A549 (cell line): ENCODE measurements at places on chromosomes 2 and 18.

GRCh38 chr2:134169788-134170187, 84.1 kb upstream of the MGAT5 start:
- no peak for DNase-seq

- peak; percentile 54 for DNase-seq
Observed at GRCh38 chr2:85131116-85131515, 2.1 kb upstream of the TCF7L1 start.

DNA sequence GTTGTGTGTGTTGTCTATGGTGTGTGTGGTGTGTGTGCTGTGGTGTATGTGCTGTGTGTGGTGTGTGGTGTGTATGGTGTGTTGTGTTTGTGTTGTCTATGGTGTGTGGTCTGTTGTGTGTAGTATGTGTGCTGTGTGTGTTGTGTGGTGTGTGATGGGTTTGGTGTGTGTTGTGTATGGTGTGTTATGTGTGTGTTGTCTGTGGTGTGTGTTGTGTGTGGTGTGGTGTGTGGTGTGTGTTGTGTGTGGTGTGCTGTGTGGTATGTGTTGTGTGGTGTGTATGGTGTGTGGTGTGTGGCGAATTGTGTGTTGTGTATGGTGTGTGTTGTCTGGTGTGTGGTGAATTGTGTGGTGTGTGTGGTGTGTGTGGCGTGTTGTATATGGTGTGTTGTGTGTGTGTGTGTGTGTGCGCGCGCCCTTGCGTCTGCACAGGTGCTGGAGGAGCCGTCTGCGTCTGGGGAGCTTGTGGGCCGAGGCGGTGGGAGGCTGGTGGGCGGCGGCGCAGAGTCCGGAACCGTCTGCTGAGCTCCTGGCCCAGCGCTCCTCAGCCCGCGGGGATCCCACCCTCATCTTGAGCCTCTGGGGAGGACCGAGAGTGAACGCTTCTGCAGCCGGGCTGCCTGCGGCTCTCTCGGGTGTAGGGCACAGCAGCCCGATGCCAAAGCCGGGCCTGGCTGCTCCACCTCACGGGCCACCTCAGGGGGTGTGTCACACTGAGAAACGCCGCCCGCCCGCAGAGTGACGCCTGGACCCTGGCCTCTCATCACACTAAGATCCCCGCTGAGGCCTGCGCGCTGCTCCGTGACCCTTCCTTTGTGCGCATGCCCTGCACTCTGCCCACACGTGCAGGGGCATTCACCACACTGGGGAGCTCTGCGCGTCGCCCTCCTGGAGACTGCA, 8.8 kb upstream of the ADI1 start:
- no peak for DNase-seq

DNA sequence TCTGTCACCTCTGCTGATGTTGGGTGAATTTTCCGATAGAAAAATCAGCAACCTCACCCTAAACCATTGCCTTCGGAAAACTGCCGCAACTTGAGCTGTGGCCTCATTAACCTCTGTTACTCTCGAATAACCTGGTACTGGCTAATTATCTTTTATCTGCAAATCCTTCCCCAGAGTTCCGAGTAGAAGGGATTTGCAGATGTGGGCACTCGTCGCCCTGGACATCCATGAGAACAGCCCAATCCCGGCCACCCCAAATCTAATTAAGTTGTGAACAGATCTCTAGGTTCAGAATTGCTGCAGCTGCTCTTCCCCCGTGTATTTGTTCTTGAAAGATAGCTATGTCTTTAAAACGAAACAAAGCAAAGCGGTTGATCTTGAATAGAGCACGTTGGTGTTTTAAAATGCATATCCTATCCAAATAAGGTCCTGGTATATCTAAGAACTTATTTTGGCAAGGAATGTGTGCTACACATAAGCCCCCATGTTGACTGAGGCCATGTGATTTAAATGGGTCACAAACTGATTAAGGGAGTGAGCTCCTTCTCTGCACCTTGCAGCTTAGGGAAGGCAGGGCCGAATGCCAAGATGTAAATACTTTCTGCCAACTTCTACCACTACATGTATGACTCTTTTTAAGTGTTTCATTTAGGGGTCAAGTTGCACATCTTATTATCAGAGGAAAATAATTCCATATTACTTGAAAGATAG, 88.2 kb downstream of the MTCL1 start:
- DNase-seq, result no peak

DNA sequence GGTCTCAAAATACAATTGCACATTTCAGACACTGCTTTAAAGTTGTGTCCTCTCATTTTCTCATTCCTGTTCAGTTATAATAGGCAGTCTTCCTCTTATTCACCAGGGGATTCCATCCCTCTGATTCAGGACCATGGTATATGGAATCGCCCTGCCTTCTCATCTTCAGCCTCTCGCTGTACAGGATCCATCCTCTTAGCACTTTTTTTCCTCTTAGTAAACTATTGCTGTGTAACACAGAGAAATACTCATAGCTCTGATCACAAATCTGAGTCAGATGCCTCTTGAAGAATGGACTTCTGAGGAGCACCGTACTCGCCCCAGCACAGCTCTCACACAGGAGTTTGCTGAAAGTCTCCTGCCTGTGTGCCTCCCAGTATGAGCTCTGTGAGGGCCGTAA, 11.3 kb downstream of the RMP24 start:
- no peak for DNase-seq

- no peak for DNase-seq
Observed at GRCh38 chr18:31876707-31877106, 66.2 kb downstream of the TRAPPC8 start.

DNA sequence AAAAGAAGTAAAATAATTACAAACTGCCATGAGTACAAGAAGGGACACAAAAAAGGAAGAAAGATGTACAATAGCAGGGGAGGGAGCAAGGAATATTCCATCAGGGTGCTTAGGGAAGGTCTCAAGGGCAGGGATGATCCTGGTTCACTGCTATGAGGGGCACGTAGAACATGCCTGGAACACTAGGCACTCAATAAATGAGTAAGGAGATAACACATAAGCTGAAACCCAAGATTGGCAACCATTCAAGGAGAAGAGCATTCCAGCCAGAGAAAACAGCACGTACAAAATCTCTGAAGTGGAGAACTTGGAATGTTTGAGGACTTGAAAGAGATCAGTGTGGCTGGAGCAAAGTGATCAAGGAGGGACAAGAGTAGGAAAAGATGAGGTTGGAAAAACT, 103.2 kb downstream of the FAM161A start:
- no peak for DNase-seq

DNA sequence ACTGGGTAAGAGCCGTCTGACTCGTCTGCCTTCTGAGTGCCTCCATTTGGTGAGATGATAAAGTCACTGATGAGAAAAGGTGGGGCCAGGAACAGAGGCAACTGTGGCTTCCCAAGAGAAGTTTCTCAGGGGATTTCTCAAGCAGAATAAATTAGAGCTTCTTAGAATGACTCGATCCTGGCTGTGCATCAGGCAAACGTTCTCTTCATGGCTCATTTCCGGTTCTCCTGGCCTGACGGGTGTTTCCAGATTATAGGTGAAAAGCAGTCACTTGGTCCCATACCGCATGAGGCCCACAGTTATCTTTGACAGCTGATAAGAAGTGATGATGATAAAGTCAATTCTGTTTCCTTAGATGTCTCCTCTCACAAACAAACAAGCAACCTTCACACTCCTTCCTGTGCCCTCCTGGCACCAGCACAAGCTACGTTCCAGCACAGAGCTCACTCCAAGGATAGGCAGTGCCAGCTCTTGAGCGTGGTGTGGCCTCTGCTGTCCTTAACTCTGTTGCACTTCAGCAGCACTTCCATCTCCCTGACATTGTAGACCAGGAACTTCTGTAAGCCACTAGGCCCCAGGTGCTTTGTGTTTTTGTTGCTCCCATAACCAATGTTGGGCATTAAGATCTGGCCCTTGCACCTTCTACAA, 37.8 kb upstream of the KCNF1 start:
- no peak for DNase-seq

- DNase-seq, result peak; percentile 31
Observed at GRCh38 chr2:100381240-100381639, 36.2 kb downstream of the CHST10 start.

GRCh38 chr2:119638685-119639554, 40.1 kb upstream of the TMEM177 start:
- DNase-seq, result no peak

- DNase-seq, result no peak
Observed at GRCh38 chr2:42871372-42871771, 79.0 kb upstream of the HAAO start.

GRCh38 chr2:119823734-119824334, 64.1 kb downstream of the PTPN4 start:
- peak; percentile 31 for DNase-seq

GRCh38 chr2:119333360-119333759, 33.3 kb downstream of the C2orf76 start:
- DNase-seq, result peak; percentile 9

GRCh38 chr2:133867166-133867565, 298.9 kb upstream of the NCKAP5 start:
- DNase-seq, result no peak

GRCh38 chr18:55421615-55422419, 166.2 kb downstream of the TCF4 start:
- no peak for DNase-seq

GRCh38 chr2:171281110-171281509, 120.4 kb upstream of the TLK1 start:
- DNase-seq, result no peak

DNA sequence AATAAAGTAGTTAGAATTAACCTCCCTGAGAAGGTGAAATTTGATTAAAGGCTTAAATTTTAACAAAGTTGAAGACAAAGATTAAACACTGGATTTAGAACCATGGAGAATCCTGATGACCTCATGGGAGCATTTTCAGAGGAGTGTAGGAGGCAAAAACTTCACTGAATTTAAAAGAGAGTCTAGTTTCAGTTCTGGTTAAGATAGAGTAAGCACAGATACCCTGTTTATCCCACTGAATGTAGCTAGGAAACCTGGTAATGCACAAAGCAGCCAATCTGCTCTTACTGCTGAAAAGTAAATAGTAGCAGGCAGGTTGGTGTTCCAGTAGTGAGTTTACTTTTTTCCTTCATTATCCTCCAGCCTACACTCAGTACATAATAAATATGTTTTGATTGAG, 654.9 kb upstream of the SYT4 start:
- DNase-seq, result no peak

DNA sequence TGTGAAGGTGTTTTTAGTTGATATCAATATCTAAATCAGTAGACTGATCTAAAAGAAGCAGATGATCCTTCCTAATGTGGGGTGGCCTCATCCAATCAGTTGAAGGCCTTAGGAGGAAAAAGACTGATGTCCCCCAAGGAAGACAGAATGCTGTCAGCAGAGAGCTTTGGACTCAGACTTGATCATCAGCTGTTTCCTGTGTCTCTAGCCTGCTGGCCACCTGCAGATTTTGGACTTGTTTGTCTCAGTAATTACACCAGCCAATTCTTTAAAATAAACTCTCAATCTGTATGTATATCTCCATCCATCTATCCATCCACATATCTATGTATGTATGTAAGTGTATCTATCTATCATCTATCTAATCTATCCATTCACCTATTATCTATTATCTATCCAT, 301.3 kb downstream of the LPIN1 start:
- DNase-seq, result no peak

DNA sequence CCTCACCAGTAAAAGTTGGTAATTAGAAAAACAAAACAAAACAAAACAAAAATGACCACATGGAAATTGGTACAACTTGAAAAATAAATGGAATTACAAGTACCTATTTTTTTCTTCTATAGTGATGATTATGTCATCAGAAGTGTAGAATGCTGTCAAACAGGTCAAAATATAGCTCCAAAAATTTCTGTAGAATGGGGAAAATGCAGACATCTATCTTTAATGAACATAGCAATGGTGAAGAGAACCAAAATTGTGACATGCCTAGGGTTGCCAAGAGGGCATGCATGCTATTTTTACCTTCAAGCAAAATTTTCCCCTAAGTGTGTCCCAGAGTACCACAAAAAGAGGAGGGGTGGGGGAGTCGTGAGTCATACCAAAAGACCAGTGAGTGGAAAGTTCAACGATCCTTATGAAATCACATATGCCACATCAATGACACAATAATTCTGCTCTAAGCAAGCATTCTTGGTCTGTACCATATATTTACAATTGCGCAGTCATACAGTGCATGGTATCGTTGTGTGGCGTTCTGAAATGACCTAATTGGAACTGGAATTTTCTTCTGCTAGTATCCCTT, 1436.4 kb downstream of the SUCLG1 start:
- no peak for DNase-seq

GRCh38 chr2:225056330-225057073, 14.2 kb upstream of the DOCK10 start:
- DNase-seq, result no peak

DNA sequence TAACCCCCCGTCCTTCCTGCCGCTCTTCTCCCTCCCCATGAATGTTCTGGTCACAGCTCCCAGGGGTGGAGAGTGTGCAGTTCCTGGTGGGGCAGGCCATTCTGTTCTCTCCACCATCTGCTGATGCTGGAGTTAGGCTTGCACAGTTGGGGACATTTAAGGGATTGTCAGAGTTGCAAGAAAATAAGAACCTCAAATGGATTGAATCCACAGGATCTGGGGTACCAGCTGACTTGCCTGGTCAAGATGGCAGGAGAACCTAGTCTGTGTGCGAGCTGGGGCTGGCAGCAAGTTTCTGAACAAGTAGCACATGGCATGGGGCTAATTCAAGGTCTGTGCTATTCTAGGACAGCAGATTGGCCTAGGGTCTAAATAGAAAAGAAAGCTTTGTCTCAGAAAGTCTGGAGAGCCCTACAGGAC, 60.8 kb upstream of the TXNDC2 start:
- DNase-seq, result no peak
